ENCODE measurements at places on chromosomes 5 and 9.
A peak's percentile ranks its signal among the peaks of the same experiment; 100 is the strongest.

DNA sequence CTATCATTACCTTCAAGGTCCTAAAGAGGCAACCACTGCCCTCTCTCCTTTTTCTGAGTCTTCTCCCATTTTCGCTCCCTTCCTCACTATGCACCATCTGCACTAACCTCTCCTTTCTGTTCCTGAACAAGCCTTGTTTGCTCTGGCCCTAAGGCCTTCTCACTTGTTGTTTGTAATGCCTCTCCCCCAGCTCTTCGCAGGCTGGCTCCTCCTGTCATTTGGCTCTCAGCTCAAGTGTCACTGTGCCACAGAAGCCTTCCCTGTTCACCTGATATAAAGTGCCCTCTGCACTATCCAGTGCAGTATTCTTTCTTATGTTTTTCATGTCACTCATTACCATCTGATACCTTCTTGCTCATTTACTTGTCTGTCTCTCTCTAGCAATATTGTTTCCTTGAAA, 303.7 kb downstream of the KCNN2 start:
- DNase-seq: peak; percentile 21

DNA sequence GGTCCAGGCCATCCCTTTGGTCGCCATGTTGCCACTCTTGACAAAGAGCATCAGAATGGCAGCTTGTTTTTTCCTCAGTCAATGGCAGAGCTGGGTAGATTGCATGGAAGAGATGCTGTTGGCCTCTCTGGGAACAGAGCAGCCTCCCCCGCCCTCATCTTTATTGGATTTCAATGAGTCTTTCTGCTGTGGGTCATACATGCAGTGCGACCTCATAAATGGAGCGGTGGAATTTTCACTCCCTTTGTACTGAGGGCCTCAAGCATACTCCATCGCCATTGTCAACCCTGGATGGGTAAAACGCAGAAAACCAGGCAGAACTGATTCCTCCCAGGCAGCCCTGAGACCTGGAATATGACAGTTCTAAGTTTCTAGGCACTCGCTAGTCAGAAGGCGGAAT, 71.8 kb downstream of the ZNF618 start:
- no peak for DNase-seq

GRCh38 chr5:137665678-137666460, 70.0 kb downstream of the KLHL3 start:
- DNase-seq: no peak

GRCh38 chr5:168480601-168481000, 5.7 kb upstream of the RARS1 start:
- no peak for DNase-seq

DNA sequence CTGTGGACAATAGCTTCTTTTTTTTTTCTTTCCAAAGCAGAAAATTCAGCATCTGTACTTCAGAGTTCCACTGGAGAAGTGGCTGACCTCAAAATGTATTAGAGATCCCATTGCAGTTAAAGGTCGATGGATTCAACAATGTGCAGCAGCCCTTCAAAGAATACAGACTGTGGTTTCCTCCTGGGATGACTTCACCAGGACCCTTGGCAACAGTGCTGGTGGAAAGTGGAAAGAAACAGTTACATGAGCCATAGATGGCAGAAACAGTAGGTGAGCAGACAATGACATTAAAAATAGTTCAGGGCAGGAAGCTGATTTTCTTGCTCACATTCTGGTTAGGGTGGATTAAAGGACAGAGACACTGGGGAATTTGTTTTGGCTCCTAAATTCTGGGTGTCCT, 62.4 kb downstream of the SLC28A3 start:
- no peak for DNase-seq

DNA sequence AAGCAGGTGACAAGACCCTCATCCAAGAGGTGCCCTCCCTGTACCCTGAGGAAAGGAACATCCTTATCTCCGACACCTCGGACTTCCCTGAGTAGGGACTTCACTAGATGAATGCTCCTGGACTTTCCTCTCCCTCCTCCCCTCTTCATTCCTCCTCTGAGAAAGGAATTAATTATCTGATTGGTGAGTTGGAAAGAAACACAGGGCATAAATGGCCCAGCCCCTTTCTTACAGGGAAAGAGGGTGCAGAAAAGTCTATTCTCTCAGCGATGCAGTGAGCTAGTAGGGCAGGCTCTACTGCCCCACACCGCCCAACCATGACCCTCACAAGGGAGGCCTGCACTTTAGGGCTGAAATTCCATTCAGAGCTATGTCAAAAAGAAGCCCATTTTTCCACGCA, 87.5 kb downstream of the TTC39B start:
- no peak for DNase-seq

DNA sequence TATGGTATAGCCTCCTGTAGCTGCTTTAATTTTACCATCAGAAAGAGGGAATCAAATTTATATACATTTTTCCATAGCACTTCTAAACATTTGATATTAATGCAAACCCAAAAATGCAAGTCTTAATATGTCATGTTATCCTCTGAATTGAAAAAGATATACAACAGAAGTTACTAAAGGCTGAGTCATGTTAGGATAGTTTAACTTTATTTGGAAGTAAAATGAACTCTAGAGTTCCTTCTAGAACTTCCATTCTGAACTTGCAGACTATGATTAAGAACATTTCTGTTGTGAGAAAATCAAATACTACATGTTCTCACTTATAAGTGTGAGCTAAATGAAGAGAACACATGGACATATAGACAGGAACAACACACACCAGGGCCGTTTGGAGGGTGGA, 317.3 kb upstream of the PRR16 start:
- DNase-seq: no peak

DNA sequence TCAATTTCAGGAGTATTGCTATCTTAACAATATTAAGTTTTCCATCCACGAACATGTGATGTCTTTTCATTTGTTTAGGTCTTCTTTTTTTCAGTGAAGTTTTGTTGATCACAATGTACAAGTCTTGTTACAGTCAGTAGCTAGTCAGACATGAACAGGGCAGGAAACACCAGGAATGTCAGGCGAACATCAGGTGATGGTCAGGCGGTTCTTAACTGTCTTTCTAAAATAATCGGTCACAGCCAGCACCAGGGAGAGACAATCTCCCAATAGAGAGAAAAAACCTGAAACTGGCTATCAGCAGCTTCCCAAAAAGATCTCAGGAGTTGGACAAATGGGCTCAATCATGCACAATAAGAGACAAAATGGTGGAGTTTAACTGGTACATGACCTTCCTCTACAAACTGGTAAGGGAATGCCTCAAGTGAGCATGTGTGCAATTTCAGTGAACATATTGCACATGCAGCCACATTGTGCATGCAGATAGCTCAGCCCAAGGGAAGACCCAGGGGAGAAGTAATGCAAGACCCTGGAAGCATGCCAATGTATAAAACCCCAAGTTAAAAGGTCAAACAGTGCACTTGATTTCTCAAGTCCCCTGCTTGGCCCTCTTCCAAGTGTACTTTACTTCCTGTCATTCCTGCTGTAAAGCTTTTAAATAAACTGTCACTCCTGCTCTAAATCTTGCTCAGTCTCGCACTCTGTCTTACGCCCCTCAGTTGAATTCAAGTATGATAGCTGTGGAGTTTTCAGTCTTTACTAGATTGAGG, 176.1 kb upstream of the RASEF start:
- no peak for DNase-seq

DNA sequence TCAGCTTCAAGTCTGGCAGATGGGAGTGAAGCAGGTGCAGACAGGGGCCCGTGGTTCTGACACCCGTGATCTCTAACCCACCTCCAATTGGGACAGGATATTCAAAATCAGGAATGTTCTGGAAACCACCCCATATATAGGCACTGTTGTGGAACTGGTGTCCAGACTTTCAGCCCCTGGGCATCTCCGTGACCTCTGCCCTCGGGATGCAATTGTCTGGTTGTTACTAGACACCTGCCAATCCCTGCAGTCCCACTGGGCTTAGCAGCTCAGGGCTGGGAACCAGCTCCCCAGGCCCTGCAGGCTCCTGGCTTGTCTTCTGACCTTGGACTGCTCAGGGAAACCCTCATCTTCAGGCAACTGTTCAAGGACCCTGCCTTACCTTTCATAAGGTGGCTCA, 38.8 kb downstream of the NTNG2 start:
- DNase-seq: no peak

DNA sequence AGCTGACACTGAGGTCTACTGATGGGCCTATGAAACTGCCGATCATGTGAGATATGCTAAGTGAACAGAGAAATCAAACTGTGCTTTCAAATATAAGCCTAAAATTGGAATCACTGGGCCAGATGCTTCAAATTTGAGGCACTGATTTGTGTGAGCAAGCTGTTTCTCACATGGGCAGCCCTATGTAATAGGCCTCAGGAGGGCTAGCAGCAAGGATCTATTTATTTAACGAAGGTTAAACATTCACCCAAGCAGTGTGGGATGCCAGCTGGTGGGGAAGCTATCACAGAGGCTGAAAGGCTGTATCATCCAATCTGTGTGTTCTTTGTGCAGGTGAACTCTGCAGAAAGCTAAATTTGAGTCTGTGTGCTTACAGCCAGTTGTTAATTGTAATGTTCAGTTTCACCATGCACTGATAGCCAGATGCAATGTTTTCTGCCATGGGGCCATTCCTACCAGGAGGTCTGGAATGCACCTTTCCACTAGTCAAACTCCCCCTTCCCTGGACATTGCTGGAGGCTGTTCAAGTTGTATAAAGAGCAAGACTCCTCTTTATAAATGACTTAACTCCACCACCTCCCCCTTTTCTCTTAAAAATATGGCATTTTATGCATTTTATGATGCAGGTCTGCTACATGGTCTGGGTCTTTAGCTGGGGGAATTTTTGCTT, 228.9 kb downstream of the SH3GL2 start:
- peak; percentile 65 for DNase-seq

DNA sequence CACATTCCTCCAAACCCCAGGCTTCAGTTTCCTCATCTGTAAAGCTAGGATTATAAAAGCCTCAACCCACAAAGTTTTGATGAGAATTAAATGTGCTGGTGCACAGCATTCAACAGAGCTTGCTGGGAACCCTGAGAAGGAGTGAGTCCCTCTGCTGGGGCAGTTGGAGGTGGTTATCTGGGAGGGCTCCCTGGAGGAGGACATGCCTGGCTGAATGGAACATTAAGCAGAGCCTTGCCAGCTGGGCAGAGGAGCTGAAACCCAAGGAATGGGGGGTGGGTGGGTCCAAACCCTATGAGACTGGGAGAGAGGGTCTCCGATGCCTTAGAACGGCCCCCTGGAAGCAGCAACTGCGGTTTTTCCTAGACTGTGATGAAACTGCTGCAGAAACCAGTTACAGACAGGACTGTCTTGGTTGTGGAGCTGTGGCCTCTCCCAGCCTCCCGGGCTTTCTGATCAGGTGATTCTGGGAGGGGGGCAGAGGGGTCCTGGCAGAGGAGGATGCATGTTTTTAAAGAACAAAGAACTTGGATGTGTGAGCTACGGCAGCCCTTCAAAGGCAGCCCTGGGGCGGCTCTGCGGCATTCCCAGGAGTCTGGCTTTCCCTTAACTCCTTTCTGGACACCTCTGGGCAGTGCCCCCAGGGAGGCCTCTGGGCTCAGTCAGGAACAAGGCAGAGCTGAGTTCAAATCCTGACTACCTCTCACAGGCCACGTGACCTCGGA, 20.8 kb downstream of the FIBCD1 start:
- DNase-seq: no peak

GRCh38 chr5:3201941-3202340, 393.7 kb upstream of the IRX1 start:
- no peak for DNase-seq

DNA sequence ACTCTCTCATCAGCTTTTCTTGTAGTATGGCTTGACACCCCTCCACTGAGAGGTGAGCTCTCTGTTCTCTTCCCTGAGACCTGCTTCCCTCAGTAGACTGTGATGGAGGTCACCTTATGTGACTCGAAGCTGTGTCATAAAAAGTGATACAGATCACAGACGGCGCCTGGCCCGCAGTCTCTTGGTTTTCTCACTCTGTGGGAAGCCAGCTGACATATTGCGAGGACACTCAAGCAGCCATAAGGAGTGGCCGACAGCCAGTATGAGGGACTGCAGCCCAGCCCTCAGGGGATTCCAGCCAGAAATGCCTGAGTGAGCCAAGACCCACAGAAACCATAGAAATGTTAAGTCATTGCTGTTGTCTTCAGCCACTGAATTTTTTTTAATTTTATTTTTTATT, 38.0 kb downstream of the GADD45G start:
- DNase-seq: no peak

GRCh38 chr5:1998348-1998669, 115.6 kb upstream of the IRX4 start:
- no peak for DNase-seq

- DNase-seq: no peak
These were observed 6.9 kb downstream of the OTULIN start for GRCh38 chr5:14671414-14671813.

DNA sequence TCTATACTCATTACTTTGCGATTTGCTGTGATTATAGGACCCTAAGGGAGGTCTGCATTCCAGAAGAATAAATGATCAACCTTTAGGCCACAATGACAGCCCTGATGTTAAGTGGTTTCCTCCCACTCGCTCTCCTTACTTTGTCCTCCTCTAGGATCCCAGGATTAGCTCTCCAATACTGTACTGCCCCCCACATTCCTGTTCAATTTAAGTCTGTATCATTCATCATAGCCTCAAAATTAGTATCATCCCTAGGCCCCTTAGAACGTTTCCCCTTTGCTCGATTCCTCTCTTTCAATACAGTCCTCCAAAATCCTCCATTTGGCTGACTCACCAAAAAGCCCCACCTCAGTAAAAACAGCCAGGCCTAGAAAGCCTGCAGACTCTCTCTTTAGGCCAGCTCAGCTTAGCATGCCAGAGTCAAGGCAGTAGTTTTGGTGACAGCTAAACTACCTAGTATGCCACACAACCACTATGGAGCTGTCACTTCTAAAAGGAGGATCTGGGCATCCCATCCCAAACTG, 24.4 kb downstream of the RNF145 start:
- no peak for DNase-seq

GRCh38 chr9:127574072-127574993, 37.7 kb upstream of the STXBP1 start:
- DNase-seq: peak; percentile 93
